ENCODE measurements at places on chromosomes 2 and 18. TPM values are rescaled to one million over a fixed set of nuclear protein-coding genes. Genes with fewer than 3 reads are reported as not detected.

The ANKRD30BL gene
- not detected for total RNA-seq

The GALNT13 gene
- not detected for total RNA-seq

The TMEFF2 gene
- not detected for total RNA-seq

The RNU2-63P gene
- total RNA-seq, result 5.0 TPM

The CBLN2 gene
- total RNA-seq, result not detected

The IL1A gene
- 0.12 TPM for total RNA-seq

The R3HDM1 gene
- total RNA-seq, result 17.5 TPM

The NT5C1B gene
- not detected for total RNA-seq

The NPPC gene
- 1.1 TPM for total RNA-seq

The SF3B1 gene
- total RNA-seq, result 112 TPM

The ALLC gene
- total RNA-seq, result not detected

The BCL2 gene
- 9.7 TPM for total RNA-seq

The CCDC68 gene
- total RNA-seq, result 1.6 TPM

- no peak overlapping the region for H3K4me3 ChIP-seq
- H3K4me1 ChIP-seq, result no peaks in the 10 kb centered on the region
- H3K27ac ChIP-seq, result no peak overlapping the region
- H3K27me3 ChIP-seq, result no peaks in the 10 kb centered on the region
- no peak for DNase-seq
These were observed 825.8 kb upstream of the FANCL start for GRCh38 chr2:59066787-59067399.

DNA sequence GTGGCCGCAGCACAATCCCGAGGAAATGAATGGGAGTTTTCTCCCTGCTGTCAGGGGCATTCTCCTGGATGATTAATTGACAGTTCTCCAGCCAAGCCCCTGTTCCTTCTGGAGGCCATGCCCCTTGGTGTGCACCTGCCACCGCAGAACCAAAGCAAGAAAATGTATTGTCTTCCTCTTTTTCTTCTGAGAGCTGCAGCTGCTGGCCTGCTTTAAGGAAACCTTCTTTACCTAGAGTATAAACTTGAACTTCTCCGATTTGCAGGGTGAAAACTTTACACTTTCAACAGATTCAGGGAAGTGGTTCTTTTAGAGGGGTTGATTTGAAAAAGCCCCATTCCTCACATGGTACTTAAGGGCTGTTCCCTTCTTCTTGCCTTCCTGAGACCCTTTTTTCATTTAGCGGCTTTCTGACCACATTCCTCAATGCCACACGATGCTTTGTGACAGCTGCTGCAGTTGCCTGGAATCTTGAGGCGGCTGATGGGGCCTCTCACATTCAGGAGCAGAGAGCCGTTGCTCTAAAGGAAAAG is 402.8 kb downstream of the TXNL1 start:
- no peak for DNase-seq
- H3K36me3 ChIP-seq, result no peaks in the 10 kb centered on the region

DNA sequence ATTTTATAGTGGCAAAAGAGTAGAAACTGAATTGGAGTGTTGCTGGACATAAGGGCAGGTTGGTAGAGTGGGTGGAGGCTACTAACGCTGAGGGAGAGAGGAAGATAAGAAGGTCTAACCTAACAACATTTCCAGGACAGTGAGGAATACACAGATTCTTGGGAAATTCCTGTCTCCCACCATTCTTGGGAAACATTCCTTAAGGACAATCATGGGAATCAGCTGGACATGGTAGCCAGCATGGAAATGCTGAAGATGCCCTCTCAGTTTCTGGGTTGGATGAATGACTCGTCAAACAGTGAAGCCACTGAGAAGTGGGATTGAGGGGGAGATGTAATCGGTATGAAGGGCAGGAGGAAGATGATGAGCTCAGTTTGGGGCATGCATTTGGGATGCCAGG is 265.4 kb downstream of the AFF3 start:
- H3K4me1 ChIP-seq, result no peaks in the 10 kb centered on the region
- no peak for DNase-seq
- no peak overlapping the region for H3K4me3 ChIP-seq
- H3K36me3 ChIP-seq, result no peaks in the 10 kb centered on the region

GRCh38 chr2:158211502-158211901 is 109.8 kb downstream of the UPP2 start:
- no peak for DNase-seq
- no peak overlapping the region for H3K27ac ChIP-seq
- H3K4me3 ChIP-seq, result no peak overlapping the region
- no peaks in the 10 kb centered on the region for H3K27me3 ChIP-seq

GRCh38 chr2:63882395-63883105 is 40.9 kb downstream of the UGP2 start:
- H3K4me1 ChIP-seq, result peaks cover 15% of the 10 kb centered on the region
- no peak overlapping the region for H3K4me3 ChIP-seq
- DNase-seq, result no peak
- no peak overlapping the region for H3K27ac ChIP-seq
- no peaks in the 10 kb centered on the region for H3K27me3 ChIP-seq

- H3K36me3 ChIP-seq, result no peaks in the 10 kb centered on the region
- no peaks in the 10 kb centered on the region for H3K4me1 ChIP-seq
- no peak overlapping the region for H3K4me3 ChIP-seq
- H3K27me3 ChIP-seq, result no peaks in the 10 kb centered on the region
- H3K27ac ChIP-seq, result no peak overlapping the region
- DNase-seq, result no peak
These were observed 462.2 kb upstream of the RGPD4 start for GRCh38 chr2:107364361-107364950.

DNA sequence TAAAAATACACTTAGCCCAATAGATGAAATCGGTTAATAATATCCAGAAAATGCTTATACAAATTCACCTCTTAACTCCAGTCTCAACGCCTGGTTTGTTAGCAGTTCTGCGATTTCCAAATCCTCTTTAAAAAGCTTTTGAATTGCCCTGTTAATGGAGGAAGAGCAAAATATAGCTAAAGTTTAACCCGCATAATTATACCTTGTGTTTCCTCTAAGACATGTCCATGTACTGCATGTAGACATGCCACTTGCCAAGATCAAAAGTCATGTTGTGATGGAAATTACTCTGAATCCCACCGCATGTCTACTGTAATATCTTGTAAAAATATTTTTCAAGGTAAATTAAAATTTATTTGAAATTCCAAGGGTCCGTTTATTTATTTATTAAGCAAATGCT is 291.2 kb upstream of the LRP1B start:
- H3K27me3 ChIP-seq, result no peaks in the 10 kb centered on the region
- no peak overlapping the region for H3K4me3 ChIP-seq
- H3K27ac ChIP-seq, result no peak overlapping the region
- no peaks in the 10 kb centered on the region for H3K4me1 ChIP-seq
- DNase-seq, result no peak

DNA sequence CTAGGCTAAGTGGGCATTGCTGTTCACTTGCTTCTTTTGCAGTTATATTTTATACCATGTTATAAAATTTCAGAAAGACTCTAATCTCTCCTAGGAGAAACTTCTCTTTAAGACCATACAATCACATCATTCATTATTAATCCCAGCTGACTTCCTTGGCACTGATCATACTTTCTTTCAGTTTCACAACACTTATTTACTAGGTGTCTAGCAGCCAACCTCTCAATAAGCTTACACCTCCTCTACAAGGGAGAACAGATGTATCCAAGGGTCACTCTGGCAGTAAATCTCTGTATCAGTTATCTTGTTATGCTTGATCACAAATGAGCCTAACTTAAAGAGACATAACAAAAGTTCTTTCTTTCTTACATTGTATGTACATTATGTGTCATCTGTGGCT is 69.8 kb upstream of the EPB41L5 start:
- no peak overlapping the region for H3K4me3 ChIP-seq
- no peak for DNase-seq
- no peaks in the 10 kb centered on the region for H3K36me3 ChIP-seq
- peaks cover 35% of the 10 kb centered on the region for H3K4me1 ChIP-seq
- H3K27me3 ChIP-seq, result no peaks in the 10 kb centered on the region

DNA sequence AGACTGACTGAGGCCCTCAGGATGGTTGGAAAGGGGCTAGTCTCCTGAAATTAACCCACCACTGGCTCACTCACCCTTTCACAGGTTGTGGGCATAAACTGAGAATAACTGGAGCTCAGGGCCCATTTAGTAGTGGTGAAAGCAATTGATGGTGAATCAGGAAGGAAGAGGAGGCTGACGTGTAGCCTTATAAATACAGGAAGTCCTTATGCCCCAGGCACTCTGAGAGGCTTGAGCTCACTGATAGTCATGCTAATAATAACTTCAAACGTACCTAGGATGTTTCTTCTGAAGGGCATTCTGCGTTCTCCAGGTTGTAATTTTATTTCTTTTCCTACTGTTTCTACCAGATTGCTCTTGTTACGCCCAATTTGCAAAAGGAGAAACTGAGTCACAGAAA is 328.4 kb downstream of the CLIP4 start:
- H3K36me3 ChIP-seq, result no peaks in the 10 kb centered on the region
- no peak overlapping the region for H3K4me3 ChIP-seq
- no peak overlapping the region for H3K27ac ChIP-seq
- H3K27me3 ChIP-seq, result no peaks in the 10 kb centered on the region

- no peaks in the 10 kb centered on the region for H3K27me3 ChIP-seq
- DNase-seq, result no peak
- H3K4me3 ChIP-seq, result no peak overlapping the region
- no peaks in the 10 kb centered on the region for H3K36me3 ChIP-seq
- H3K4me1 ChIP-seq, result no peaks in the 10 kb centered on the region
These were observed 17.4 kb upstream of the NABP1 start for GRCh38 chr2:191660575-191660974.

DNA sequence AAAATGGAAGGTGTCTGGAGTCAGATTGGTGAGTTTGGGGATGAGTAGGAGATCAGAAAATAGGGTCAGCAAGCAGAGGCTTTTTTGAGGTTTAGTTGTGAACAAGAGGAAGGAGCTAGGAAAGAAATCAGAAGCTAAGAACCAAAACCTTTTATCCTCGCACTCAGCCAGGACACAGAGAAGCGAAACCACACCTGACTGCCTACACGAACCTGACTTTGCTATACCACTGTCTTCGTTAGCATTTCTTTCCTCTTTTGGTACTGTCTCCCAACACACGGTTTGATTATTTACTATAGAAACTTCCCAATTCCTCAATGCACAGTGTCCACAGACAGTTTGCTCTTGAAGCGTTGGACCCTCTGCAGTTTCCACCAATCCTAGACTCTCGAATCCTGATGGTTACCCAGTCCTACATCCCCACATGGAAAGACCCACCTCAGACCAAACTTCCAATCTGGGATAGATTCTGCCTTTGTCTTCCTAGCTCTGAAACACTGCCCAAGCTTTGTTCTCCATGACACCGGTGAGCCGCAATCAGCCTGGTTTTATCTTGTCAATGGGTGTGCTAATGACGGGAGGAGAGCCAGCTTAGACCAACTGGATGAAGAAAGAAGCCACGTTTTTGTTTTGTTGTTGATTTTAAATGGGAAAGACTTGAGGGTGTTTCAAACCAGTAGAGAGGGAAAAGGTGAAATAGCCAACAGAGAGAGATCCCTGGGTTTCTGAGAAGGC is 137.4 kb downstream of the CABLES1 start:
- no peaks in the 10 kb centered on the region for H3K4me1 ChIP-seq
- H3K4me3 ChIP-seq, result no peak overlapping the region
- no peaks in the 10 kb centered on the region for H3K27me3 ChIP-seq
- DNase-seq, result no peak
- no peaks in the 10 kb centered on the region for H3K36me3 ChIP-seq

GRCh38 chr2:123165616-123166015 is 859.5 kb upstream of the CNTNAP5 start:
- no peaks in the 10 kb centered on the region for H3K27me3 ChIP-seq
- H3K27ac ChIP-seq, result no peak overlapping the region
- no peaks in the 10 kb centered on the region for H3K4me1 ChIP-seq

DNA sequence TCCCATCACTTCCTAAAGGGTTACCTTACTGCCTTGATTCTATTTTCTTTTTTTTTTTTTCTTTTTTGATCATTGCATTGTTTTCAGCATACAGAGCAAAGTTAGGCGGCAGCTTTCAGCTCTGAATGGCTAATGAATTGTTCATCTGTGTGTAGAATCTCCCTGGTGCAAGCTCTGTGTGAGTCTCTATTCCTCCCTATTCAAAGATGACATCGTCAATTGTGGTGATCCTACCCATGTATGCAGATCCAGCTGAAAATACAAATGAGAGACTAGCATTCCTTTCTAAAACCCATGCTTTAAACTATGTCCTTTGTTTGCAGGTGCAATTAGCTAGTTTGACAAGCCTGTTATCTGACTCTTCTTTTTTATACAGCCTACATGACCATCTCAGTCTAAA is 539.0 kb downstream of the ARHGAP15 start:
- H3K27ac ChIP-seq, result no peak overlapping the region
- no peaks in the 10 kb centered on the region for H3K27me3 ChIP-seq
- no peaks in the 10 kb centered on the region for H3K36me3 ChIP-seq
- no peak for DNase-seq
- H3K4me1 ChIP-seq, result no peaks in the 10 kb centered on the region
- no peak overlapping the region for H3K4me3 ChIP-seq

- no peaks in the 10 kb centered on the region for H3K27me3 ChIP-seq
- no peak overlapping the region for H3K4me3 ChIP-seq
- H3K36me3 ChIP-seq, result no peaks in the 10 kb centered on the region
- DNase-seq, result no peak
- H3K27ac ChIP-seq, result no peak overlapping the region
These were observed 193.8 kb downstream of the ANKRD30B start for GRCh38 chr18:14941792-14942191.

GRCh38 chr2:120461092-120461491 is 115.2 kb downstream of the INHBB start:
- H3K4me3 ChIP-seq, result no peak overlapping the region
- H3K27ac ChIP-seq, result no peak overlapping the region
- H3K4me1 ChIP-seq, result no peaks in the 10 kb centered on the region
- DNase-seq, result no peak

- H3K27me3 ChIP-seq, result no peaks in the 10 kb centered on the region
- peaks cover 9% of the 10 kb centered on the region for H3K36me3 ChIP-seq
- DNase-seq, result no peak
- H3K27ac ChIP-seq, result peak overlapping the region; percentile 7
- H3K4me3 ChIP-seq, result no peak overlapping the region
These were observed 52.7 kb upstream of the ITM2C start for GRCh38 chr2:230812033-230812432.

- peaks cover 3% of the 10 kb centered on the region for H3K4me1 ChIP-seq
- H3K4me3 ChIP-seq, result no peak overlapping the region
- no peak for DNase-seq
- no peaks in the 10 kb centered on the region for H3K36me3 ChIP-seq
These were observed 56.2 kb downstream of the EDAR start for GRCh38 chr2:108932736-108933332.

GRCh38 chr2:125405816-125406215 is 1250.1 kb upstream of the GYPC start:
- H3K27me3 ChIP-seq, result no peaks in the 10 kb centered on the region
- H3K36me3 ChIP-seq, result no peaks in the 10 kb centered on the region
- H3K4me3 ChIP-seq, result no peak overlapping the region
- H3K4me1 ChIP-seq, result no peaks in the 10 kb centered on the region
- no peak overlapping the region for H3K27ac ChIP-seq

DNA sequence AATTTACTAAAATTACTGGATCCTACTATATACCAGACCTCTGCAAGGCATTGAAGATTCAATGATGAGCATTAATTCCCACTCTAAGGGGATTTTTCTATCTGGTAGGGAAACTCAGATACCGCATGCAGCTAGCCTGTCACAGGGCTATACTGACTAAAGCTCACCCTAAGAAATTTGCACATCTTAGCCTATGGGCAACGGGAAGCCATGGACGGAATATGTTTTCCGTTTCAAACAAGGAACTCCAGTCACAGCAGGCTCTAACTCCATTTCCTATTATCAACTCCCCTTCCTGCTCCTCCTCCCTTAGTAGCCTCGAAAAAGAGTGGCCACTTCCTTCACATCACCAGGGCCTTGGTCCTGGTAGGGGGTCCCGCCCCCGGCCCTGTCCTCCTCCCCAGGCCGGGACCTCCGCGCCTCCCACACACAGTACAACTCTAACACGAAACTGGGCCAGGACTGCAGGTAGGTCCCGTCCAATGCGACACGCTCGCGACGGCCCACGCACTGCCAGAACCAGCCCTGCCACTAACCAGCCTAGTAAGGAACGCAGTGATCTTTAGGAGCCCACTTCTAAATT is 659 bp upstream of the COX5B start:
- H3K27me3 ChIP-seq, result no peaks in the 10 kb centered on the region
- DNase-seq, result peak; percentile 68
- peaks cover 34% of the 10 kb centered on the region for H3K36me3 ChIP-seq
- peaks cover 7% of the 10 kb centered on the region for H3K4me1 ChIP-seq

All from psoas muscle (tissue), 8 donors.